Thoracic aorta endothelial cell (primary cell): ENCODE measurements at places on chromosomes 7 and 10. TPM values are rescaled to one million over a fixed set of nuclear protein-coding genes. Genes with fewer than 3 reads are reported as not detected.

Gene CCNJ
- total RNA-seq = 28.3 and 28.7 TPM in 2 replicates

Gene SLC39A12
- total RNA-seq = not detected in 2 replicates

Gene RBM33
- total RNA-seq = 37.1 and 39.1 TPM in 2 replicates

Gene FAM25G
- total RNA-seq = not detected in 2 replicates

Gene OR9A2
- 0.27 TPM in 1 of 2 replicates, not detected in the other for total RNA-seq
